ENCODE measurements at places on chromosomes 2 and 18.

DNA sequence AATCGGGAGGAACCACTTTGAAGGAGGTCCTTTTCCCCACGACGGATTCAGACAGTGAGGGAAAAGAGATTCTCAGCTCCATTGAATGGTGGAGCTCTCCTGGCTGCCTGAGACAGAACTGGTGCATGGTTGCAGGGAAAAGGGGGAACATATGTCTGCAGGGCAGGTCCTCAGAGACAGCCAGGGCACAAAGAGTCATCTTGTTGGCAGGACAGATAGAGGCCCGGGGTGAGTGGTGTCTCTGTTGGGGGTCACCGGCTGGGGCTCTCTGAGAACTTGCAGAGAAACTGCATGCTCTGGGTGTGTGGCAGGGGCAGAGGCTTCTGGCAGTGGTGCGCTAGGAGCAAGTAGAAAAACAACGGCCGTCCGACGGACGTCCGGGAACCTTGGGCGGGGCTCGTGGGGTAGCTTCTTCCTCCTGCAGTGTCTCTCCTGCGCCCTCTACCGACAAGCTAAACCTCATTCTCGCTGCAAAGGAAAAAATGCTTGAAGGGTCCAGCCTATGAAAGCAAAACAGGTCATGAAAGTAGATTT, 94.3 kb downstream of the CDCA7 start:
- peaks cover 3% of the 10 kb centered on the region for H3K27me3 ChIP-seq
- peaks cover 21% of the 10 kb centered on the region for H3K4me1 ChIP-seq
- DNase-seq: peak; percentile 94
- H3K36me3 ChIP-seq: no peaks in the 10 kb centered on the region
- peak overlapping the region; percentile 82 for H3K27ac ChIP-seq

DNA sequence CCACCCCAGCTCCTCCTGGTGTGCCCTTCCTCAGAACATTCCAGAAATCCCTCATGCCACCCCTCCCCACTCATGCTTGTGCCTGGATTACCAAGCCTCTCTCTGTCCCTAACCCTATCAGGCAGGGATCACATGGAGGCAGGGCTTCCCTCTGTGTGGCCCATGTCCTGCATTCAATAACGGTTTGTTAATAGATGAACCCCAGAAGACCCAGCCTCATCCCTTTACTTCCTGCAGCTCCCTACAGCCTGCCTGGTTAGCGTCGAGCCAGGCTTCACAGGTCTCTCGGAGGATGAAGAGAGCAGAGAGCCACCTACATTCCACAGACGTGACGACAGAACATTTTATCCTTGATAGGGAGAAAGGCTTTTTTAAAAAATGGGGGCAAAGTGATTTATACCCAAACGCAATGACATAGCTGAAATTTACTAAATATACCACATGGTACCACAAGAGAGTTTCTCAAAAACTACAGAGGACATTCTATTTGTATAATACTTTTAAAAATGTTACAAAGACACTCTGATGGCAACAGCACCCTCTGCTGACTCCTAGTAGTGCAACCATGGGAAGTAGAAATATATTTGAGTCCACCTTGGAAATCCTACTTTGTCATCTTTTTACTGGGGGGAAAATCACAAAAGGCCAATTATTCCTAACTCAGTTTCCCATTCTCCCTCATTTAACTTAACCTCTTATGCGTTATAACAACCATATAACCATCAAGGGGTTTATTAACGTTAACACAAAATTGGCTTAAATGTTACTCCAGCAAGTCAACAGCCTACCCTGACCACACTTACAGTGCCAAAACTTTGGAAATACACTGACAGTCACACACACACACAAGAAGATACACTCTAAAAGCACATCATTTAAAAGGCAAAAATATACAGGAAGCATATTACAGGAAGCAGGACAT, 30.7 kb downstream of the FBXO15 start:
- peaks cover 4% of the 10 kb centered on the region for H3K27me3 ChIP-seq
- H3K4me3 ChIP-seq: no peak overlapping the region
- peaks cover 33% of the 10 kb centered on the region for H3K4me1 ChIP-seq
- no peak overlapping the region for H3K27ac ChIP-seq
- peaks cover 16% of the 10 kb centered on the region for H3K36me3 ChIP-seq
- DNase-seq: peak; percentile 20

- peaks cover 64% of the 10 kb centered on the region for H3K36me3 ChIP-seq
- no peaks in the 10 kb centered on the region for H3K4me1 ChIP-seq
- no peak overlapping the region for H3K27ac ChIP-seq
- no peak overlapping the region for H3K4me3 ChIP-seq
These were observed 180.4 kb downstream of the ANKRD30B start for GRCh38 chr18:14928396-14928795.

- peak; percentile 45 for DNase-seq
- no peak within 1 kb of the TSS for H3K27ac ChIP-seq
- no peaks in the 10 kb centered on the region for H3K36me3 ChIP-seq
These were observed at the start of gene PSMA8 for GRCh38 chr18:26133652-26134051. Gene PSMA8, plus strand, starts transcription at chr18:26133869. Its CDS starts 97 bp downstream, at chr18:26133966.

- H3K27ac ChIP-seq: no peak overlapping the region
- no peak for DNase-seq
- no peak overlapping the region for H3K4me3 ChIP-seq
These were observed 1061.4 kb downstream of the TSN start for GRCh38 chr2:122816803-122817202.

GRCh38 chr18:49609256-49610021, 47.6 kb downstream of the LIPG start:
- peaks cover 13% of the 10 kb centered on the region for H3K36me3 ChIP-seq
- H3K27me3 ChIP-seq: peaks cover 9% of the 10 kb centered on the region
- H3K4me3 ChIP-seq: no peak overlapping the region
- peaks cover 44% of the 10 kb centered on the region for H3K4me1 ChIP-seq

GRCh38 chr2:224545884-224546644, 39.1 kb downstream of the CUL3 start:
- peak overlapping the region; percentile 30 for H3K27ac ChIP-seq
- H3K27me3 ChIP-seq: no peaks in the 10 kb centered on the region
- H3K36me3 ChIP-seq: peaks cover 6% of the 10 kb centered on the region

DNA sequence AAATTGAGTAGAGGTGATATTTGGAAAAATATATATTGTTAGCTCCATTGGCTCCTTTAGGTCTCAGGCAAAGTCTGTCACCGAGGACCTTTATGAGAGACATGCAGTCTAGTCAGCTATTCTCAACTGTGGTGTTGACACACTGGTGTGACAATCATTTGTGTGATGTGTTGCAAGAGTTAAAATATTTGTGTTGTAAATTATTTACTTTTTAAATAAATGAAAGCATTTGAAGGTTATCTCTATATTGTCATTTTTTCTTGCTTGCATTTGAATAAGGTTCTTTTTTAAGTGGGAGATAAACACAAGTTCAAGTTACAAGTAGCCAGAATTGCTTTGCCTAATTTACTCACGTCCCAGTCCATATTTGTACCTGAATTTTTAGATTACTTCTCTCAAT, 4.3 kb downstream of the REL start:
- no peak overlapping the region for H3K27ac ChIP-seq
- H3K36me3 ChIP-seq: no peaks in the 10 kb centered on the region

DNA sequence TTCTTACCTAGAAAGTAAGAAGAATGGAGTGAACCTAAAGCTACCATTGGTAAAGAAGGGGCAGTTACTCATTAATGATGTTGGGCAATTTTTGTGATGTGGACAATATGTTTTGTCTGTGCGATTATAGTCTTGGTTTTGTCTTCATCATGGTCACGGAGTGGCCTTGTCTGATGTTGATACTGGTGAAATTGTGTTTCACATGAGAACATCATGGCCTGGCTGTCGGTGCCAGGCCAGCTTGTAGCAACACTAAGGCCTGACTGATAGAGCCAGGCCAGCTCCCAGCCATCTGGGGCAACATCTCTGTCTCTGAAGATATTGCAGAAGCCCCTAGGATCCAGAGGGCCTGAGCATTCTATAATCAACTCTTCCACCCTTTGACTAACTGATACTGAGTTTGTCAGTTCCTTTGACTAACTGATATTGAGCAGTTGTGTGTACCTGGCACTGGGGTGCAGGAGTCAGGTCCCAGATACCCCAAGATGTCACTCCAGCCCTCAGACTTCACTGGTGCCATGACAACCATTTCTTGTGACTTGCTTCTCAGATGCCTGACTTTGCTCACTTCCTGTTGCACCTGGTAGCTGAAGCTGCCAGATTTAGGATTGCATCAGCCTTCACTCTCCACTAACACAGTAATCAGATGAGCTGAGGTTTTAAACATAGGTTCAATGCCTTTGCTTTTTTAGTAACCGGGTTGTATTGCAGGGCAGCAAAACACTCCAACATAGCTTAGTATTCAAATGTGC, 62.5 kb downstream of the RPIA start:
- no peak overlapping the region for H3K4me3 ChIP-seq
- H3K27ac ChIP-seq: peak overlapping the region; percentile 34
- peaks cover 5% of the 10 kb centered on the region for H3K4me1 ChIP-seq
- H3K27me3 ChIP-seq: peaks cover 5% of the 10 kb centered on the region
- DNase-seq: no peak
- peaks cover 40% of the 10 kb centered on the region for H3K36me3 ChIP-seq

- no peaks in the 10 kb centered on the region for H3K36me3 ChIP-seq
- peaks cover 99% of the 10 kb centered on the region for H3K27me3 ChIP-seq
- peaks cover 45% of the 10 kb centered on the region for H3K4me1 ChIP-seq
- H3K4me3 ChIP-seq: no peak overlapping the region
- DNase-seq: no peak
These were observed 728.1 kb upstream of the DDX18 start for GRCh38 chr2:117086174-117086942.

GRCh38 chr2:24026233-24026632, 16.3 kb downstream of the MFSD2B start:
- peak overlapping the region; percentile 96 for H3K27ac ChIP-seq
- DNase-seq: no peak
- H3K27me3 ChIP-seq: no peaks in the 10 kb centered on the region
- H3K4me3 ChIP-seq: peak overlapping the region; percentile 47
- peaks cover 54% of the 10 kb centered on the region for H3K4me1 ChIP-seq

GRCh38 chr2:144553379-144553778, 33.5 kb upstream of the ZEB2 start:
- no peak overlapping the region for H3K27ac ChIP-seq
- DNase-seq: no peak
- H3K4me1 ChIP-seq: peaks cover 20% of the 10 kb centered on the region
- H3K4me3 ChIP-seq: no peak overlapping the region

DNA sequence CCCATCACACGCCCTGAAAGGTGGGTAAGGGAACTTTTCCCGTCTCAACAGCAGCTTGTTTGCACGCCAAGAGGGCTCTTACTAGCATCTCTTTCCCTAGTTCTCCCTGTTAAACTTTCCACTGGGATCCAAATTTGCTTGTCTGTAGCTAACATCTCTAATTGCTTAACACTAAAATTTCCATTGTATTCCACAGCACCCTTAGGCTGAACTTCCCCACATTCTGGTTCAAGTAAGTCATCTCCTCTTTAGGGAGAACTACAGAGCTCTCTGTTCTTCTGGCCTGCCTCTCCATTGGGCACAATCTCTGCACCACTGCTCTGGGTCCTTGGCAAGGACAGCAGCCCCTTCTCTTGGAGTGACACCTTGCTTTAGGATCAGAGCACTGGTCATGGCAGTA, 24.0 kb downstream of the UNC50 start:
- no peaks in the 10 kb centered on the region for H3K27me3 ChIP-seq
- H3K27ac ChIP-seq: no peak overlapping the region
- no peaks in the 10 kb centered on the region for H3K36me3 ChIP-seq
- H3K4me1 ChIP-seq: peaks cover 11% of the 10 kb centered on the region
- no peak for DNase-seq

DNA sequence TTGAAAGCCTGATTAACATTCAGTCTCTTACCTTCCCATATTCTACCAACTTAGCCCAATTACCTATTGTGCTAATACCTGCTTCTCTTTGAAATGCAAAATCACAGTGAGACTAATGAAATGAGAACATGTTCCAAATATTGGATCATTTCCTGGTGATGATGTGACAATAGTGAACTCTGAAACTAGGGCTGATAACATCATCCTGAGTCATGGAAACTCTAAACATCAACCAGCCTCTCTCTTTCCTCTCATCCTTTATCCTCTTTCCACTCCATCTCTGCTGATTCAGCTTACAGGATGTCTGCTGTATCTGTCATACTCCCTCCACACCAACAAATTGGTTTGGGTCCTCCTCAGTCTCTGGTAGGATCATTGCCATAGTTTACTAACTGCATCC, 98.8 kb upstream of the NCKAP5 start:
- H3K27me3 ChIP-seq: no peaks in the 10 kb centered on the region
- H3K4me3 ChIP-seq: no peak overlapping the region
- H3K36me3 ChIP-seq: no peaks in the 10 kb centered on the region
- H3K27ac ChIP-seq: no peak overlapping the region
- no peaks in the 10 kb centered on the region for H3K4me1 ChIP-seq
- no peak for DNase-seq

GRCh38 chr2:239712755-239713154, 311.9 kb upstream of the HDAC4 start:
- H3K36me3 ChIP-seq: peaks cover 8% of the 10 kb centered on the region
- no peak for DNase-seq
- H3K4me3 ChIP-seq: no peak overlapping the region
- peaks cover 2% of the 10 kb centered on the region for H3K27me3 ChIP-seq
- H3K4me1 ChIP-seq: 0 out of 2 replicates have a peak, but pooled peaks cover 6% of the 10 kb centered on the region

GRCh38 chr18:58565021-58565420, 63.9 kb downstream of the ALPK2 start:
- no peaks in the 10 kb centered on the region for H3K4me1 ChIP-seq
- H3K27ac ChIP-seq: no peak overlapping the region
- no peak overlapping the region for H3K4me3 ChIP-seq
- H3K36me3 ChIP-seq: peaks cover 3% of the 10 kb centered on the region

DNA sequence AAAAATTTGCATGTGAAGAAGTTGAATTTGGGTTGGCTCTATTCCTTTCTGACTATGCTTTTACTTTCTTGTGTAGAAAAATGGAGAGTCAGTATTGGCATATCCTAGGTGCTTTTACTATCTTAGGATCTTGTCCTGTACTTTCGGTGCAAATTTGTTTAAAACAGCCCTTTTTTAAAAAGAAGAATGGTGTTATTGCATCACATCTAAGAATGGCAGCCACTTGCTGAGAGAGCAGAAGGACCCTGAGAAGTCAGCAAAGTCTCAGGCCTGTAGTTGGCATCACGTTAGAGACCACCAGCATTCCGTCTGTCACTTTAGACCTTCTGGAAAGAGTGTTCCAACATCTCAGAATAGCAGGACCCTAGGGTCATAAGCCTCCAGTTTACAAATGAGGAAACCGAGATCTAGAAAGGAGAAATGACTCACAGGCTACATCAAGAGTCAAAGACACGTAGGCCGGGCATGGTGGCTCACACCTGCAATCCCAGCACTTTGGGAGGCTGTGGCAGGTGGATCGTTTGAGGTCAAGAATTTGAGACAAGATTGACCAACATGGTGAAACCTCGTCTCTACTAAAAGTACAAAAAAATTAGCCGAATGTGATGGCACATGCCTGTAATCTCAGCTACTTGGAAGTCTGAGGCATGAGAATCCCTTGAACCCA, 42.5 kb downstream of the SPATS2L start:
- no peak overlapping the region for H3K4me3 ChIP-seq
- peaks cover 77% of the 10 kb centered on the region for H3K4me1 ChIP-seq
- H3K36me3 ChIP-seq: peaks cover 33% of the 10 kb centered on the region
- no peak overlapping the region for H3K27ac ChIP-seq
- H3K27me3 ChIP-seq: no peaks in the 10 kb centered on the region

DNA sequence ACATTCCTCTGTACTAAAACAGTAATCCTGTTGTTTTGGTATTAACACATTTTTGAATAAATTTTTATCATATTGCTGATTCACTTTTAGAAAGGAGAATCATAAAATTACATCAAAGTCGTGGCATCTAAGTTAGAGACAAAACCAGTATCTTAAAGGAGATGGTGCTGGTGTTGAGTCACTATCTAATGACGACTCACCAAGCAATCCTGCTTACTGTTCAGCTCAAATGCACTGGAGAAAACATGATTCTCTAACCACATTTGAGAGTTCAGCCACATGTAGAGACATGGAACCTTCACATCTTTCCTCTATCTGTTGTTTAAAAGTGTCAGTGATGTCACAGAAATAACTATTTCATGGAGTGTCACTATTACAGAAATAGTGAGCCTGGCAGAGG, 473.8 kb downstream of the TGIF1 start:
- no peaks in the 10 kb centered on the region for H3K36me3 ChIP-seq
- no peak overlapping the region for H3K27ac ChIP-seq
- no peak overlapping the region for H3K4me3 ChIP-seq
- no peaks in the 10 kb centered on the region for H3K27me3 ChIP-seq
